ENCODE measurements at places on chromosomes 6 and 20.

DNA sequence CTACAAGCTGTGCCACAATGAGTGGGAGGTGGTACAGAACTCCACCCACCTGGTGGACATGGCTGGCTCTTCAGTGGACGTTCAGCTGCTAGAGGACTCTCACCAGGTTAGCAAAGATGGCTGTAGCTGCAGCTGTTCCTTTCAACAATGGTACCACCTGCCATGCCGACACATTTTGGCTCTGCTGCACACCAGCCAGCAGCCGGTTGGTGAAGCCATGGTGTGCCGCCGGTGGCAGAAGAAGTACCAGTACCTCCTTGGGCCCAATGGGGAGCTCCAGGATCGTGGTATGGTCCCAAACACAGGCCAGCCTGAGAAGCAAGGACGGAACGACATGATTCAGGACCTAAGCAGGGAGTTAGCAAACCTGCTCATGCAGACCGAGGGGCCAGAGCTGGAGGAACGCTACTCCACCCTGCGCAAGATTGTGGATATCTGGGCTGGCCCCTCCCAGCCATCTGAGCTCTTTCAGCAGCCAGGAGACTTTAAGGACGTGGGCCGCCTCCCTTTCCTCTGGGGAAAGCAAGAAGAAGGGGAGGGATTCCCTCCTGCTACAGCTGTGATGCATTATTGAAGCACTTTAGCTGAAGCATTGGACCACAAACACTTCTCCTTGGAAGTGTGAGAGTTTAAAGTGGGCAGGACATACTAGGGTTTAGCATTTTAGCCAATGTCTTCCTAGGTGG, 2.8 kb upstream of the ZSWIM1 start:
- no peak for DNase-seq

DNA sequence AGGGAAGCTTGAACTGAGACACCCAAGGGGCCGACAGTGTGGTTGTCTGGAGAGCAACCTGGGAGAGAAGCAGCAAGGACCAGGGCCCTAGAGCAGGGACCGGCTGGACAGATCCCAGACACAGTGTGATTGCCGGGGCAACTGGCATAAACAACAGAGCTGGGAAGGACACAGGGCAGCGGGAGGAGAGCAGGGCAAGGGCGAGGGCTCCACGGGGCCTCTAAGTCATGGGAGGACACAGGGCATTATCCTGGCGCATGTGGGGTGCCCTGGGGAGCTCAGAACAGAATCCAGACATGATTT, 31.1 kb upstream of the CCR6 start:
- no peak for DNase-seq

- no peak for DNase-seq
Measured at GRCh38 chr6:7542874-7543624, 1.6 kb downstream of the DSP start.

DNA sequence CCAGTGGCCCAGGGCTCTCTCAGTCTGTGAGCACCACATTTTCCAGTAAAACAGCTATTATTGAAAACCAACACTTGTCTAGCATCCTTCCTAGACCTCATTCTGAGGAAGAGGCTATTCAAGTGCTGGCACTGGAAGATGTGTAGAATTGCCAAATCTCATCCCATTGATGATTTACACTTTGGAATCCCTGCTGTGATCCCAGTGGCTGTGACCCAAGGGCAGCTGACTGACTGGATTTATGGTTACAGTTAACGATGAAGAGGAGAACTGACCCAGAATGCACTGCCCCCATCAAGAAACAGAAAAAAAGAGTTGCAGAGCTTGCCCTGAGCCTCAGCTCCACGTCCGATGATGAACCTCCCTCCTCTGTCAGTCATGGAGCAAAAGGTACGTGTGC, 2.4 kb downstream of the CMTR1 start:
- DNase-seq, result no peak

GRCh38 chr6:151974061-151974617, 166.7 kb downstream of the ESR1 start:
- no peak for DNase-seq

GRCh38 chr6:14273191-14273590, 155.6 kb downstream of the CD83 start:
- DNase-seq, result no peak

DNA sequence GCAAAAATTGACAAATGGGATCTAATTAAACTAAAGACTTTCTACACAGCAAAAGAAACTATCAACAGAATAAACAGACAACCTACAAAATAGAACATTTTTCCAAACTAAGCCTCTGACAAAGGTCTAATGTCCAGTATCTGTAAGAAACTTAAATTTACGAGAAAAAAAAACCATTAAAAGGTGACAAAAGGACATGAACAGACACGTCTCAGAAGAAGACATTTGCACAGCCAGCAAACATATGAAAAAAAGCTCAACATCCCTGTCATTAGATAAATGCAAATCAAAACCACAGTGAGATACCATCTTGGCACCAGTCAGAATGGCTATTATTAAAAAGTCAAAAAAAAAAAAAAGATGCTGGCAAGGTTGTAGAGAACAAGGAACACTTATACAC, 70.6 kb upstream of the GRIK2 start:
- DNase-seq, result no peak

GRCh38 chr6:134937426-134937825, 12.5 kb downstream of the ALDH8A1 start:
- no peak for DNase-seq

GRCh38 chr6:42137194-42137753, 5.1 kb downstream of the C6orf132 start:
- no peak for DNase-seq

DNA sequence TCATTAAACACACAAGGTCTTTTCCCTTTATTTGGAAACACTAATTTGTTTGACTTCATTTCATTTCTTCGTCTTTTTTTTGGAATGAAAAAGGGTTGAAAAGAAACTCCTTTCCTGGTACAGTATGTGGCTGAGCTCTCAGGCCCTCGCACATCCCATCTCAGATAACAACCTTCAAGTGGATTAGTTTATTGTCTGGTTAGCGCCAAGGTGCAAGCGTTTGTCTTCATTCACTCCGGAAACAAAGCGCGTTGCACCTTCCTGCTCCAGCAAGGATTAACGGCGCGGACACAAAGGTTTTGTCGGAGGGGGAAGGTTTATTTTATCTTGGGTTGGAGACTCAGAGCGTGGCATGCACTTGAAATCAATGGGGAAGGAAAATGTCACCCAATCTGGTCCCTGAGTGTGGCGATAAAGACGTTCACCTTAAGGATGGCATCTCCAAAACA, 5.3 kb upstream of the NKX2-2 start:
- DNase-seq, result no peak

DNA sequence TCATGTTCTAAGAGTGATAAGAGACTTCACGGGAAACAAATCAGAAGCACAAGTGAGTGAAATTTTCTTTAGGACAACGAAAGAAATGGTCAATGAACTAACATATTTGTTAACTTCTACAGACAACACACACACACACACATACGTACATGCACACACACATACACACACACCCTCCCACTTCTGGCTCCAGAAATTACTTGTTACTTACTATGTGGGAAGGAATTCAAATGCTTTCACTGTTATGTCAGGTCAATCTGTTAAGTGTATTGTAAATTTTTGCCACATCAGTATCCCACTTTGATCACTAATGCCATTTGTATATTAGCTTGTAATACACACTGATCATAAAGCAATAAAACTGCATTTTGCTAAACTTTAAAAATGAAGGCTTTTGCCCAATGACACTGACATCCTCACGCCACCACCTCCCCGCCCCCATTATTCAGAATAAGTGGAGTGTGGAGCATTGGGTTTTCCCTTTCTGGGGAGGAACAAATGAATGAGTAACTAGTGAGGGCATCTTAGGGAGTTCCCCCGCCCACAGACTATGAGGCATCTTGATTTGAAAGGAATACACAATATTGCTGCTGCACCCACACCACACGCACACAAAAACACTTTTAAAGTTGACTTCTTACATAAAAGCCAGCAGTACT, 76.2 kb downstream of the ATXN1 start:
- no peak for DNase-seq

DNA sequence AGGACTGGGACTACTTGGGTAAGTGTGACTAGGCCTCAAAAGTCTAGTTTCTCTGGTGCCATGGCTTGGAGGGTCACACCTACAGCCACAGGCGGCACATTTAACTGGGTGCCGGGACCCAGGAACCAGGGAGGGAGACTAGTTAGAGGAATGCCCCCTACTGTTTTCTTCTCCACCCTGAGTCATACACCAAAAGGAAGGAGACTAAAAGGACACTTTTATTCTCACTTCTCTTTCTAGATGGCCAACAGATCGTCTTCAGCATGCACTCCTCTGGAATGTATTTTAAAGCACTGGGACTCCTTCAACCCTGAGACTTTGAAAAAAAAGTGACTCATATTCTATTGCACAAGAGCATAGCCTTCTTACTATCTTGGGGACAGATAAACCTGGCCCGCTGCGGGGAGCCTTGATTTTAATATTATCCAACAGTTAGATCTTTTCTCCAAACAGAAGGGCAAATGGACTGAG, 33.4 kb downstream of the PLN start:
- no peak for DNase-seq

DNA sequence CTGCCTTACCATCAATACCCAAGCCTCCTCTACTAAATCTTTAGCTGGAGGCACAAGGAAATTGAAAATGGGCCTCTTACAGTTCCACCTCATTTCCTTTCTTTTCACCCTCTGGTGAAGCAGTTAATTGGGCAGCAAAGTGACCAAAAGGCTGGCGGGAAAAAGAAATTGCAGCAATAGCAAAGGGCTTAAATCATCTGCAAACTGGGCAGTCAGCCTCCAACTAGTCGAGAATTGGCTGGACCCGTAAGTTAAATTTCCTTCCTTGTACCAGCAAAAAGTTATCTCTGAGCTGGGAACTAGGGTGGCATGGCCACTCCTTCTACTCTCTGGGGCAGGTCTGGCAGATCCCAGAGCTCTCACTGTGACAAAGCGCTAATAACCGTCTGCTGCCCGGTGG, 33.5 kb downstream of the GHRH start:
- no peak for DNase-seq
